HEK293T (cell line): ENCODE measurements at places on chromosomes 12 and 14.

GRCh38 chr14:90604356-90604755, 207.5 kb downstream of the CALM1 start:
- no peak for DNase-seq

GRCh38 chr12:52191841-52192791, at the start of gene KRT80:
TSS of gene KRT80 (minus strand) at chr12:52192014. CDS start at chr12:52191902, 112 bp downstream.
- no peak for DNase-seq

GRCh38 chr12:90979951-90980350, 24.8 kb downstream of the EPYC start:
- DNase-seq: no peak

GRCh38 chr12:42583016-42583415, 6.5 kb downstream of the PRICKLE1 start:
- DNase-seq: no peak
